ENCODE measurements at places on chromosomes 12 and 14. TPM values are rescaled to one million over a fixed set of nuclear protein-coding genes. Genes with fewer than 3 reads are reported as not detected.

Gene NEUROD4
- total RNA-seq = 367 TPM

Gene CATSPERB
- 0.55 TPM for total RNA-seq

Gene KRT4
- 73.4 TPM for total RNA-seq

Gene TNS2
- total RNA-seq = 52.0 TPM

Gene PLXNC1
- 73.7 TPM for total RNA-seq

Gene CLEC1B
- 1.5 TPM for total RNA-seq

Gene TRMT61A
- total RNA-seq = 10.1 TPM

Gene LHX5
- total RNA-seq = not detected

Gene GLIPR1L2
- 4.5 TPM for total RNA-seq

Gene SYCP3
- total RNA-seq = not detected

Data from camera-type eye (tissue), 1 donor.